ENCODE measurements at places on chromosomes 16 and 17. TPM values are rescaled to one million over a fixed set of nuclear protein-coding genes. Genes with fewer than 3 reads are reported as not detected.

GRCh38 chr16:28505489-28506137 is 1.0 kb downstream of the IL27 start:
- DNase-seq, result no peak
- H3K4me1 ChIP-seq, result no peaks in the 10 kb centered on the region
- H3K36me3 ChIP-seq, result peaks cover 3% of the 10 kb centered on the region
- H3K4me3 ChIP-seq, result no peak overlapping the region

GRCh38 chr16:75244844-75245758 is 6.3 kb downstream of the BCAR1 start:
- H3K4me1 ChIP-seq, result peaks cover 88% of the 10 kb centered on the region
- no peaks in the 10 kb centered on the region for H3K27me3 ChIP-seq
- H3K27ac ChIP-seq, result peak overlapping the region; percentile 93
- peak overlapping the region; percentile 96 for H3K4me3 ChIP-seq
- H3K36me3 ChIP-seq, result peaks cover 97% of the 10 kb centered on the region

The TEX19 gene
- total RNA-seq, result not detected

- H3K36me3 ChIP-seq, result peaks cover 17% of the 10 kb centered on the region
- H3K27me3 ChIP-seq, result no peaks in the 10 kb centered on the region
- DNase-seq, result no peak
- H3K27ac ChIP-seq, result peak overlapping the region; percentile 99
- peaks cover 49% of the 10 kb centered on the region for H3K4me1 ChIP-seq
- H3K4me3 ChIP-seq, result no peak overlapping the region
These were observed 87.6 kb downstream of the FOXL1 start for GRCh38 chr16:86665929-86666328.

- H3K27me3 ChIP-seq, result peaks cover 99% of the 10 kb centered on the region
- no peak overlapping the region for H3K4me3 ChIP-seq
- DNase-seq, result no peak
- H3K36me3 ChIP-seq, result no peaks in the 10 kb centered on the region
These were observed 50.3 kb downstream of the ABCC12 start for GRCh38 chr16:48105456-48105855.

The C1QTNF8 gene
- total RNA-seq, result not detected

The CCL1 gene
- not detected for total RNA-seq

The PRDM7 gene
- total RNA-seq, result not detected

The HAP1 gene
- total RNA-seq, result 0.86 TPM

Measured in Calu3 (cell line).